ENCODE measurements at places on chromosomes 12 and 14.
A peak's percentile ranks its signal among the peaks of the same experiment; 100 is the strongest.

DNA sequence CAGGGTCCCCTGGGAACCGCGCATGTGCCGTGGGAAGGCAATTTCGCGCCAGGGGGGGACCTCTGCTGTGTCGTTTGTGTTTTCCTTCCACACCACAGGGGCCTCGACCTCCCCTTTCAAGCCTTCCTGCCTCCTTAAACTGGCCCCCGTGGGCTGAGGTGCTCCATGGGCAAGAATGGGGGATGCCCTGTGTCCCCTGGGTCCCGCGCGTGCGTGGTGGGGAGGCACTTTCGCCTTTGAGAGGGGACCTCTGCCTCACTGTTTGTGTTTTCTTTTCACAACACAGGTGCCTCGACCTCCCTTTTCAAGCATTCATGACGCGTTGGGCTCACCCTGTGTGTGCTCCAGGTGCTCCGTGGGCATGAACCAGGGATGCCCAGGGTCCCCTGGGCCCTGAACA lies 348.8 kb downstream of the ALG10 start:
- no peak for DNase-seq

DNA sequence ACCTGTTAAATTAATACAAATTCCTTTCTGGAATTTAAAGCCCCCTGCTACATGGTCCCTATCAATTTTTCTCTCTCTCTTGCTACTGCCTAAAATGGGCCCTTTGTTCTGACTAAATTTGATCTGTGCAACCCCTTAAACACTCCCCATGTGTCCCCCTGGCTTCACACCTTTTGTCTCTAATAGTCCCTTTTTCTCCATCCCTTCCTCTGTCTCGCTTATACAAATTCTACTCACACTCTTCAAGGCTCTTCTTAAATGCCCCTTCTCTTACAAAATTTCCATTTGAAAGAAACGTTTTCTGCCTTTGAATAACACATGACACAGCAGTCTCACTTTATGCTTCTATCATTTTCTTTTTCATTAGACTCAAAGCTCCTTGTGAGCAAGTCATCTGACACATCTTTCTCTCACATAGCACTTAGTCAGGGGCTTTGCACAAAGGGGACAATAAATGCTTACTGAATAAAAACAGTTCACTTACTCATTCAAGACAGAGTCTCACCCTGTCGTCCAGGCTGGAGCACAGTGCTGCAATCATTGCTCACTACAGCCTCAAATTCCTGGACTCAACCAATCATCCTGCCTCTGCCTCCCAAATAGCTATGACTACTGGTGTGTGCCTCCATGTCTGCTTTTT lies 41.5 kb upstream of the NR2C1 start:
- DNase-seq = no peak

DNA sequence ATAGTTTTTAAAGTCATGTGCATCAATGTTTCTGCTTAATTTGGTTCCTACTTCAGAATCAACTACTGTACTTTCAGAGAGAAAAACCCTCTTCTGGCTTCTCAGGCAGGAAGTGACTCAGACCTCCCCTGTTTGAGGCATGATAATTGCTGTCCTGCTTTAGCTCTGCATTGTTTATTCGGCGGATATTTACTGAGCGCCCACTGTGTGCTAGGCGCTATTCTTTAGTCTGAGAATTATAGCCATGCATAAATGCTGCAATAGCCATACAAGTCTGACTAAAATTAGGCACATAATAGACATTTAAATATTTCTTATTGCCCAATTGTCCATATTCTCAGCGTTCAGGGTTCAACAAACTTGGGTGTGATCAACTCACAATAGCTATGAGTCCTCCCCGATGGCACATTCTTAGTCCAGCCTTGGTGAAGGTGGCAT lies 6.1 kb upstream of the AMIGO2 start:
- DNase-seq = peak; percentile 77

DNA sequence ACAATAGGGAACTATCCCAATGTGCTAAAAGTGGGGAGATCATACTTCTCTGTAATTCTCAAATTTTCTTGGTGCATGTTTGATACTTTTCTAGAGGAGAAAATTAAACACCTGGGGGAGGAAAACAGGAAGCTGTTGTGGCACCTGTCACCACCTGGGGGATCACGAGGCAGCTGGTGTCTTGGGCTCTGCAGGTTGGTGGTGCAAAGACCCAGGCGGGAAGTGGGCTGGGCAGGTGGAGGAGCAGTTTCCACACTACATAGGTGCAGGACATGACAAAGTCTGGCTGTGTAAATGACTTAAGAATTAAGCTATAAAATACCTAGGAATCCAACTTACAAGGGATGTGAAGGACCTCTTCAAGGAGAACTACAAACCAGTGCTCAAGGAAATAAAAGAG lies 23.2 kb downstream of the PEX5 start:
- no peak for DNase-seq
